Tibial nerve (tissue), 4 donors: ENCODE measurements at places on chromosomes 4 and X. TPM values are rescaled to one million over a fixed set of nuclear protein-coding genes. Genes with fewer than 3 reads are reported as not detected.
A peak's percentile ranks its signal among the peaks of the same experiment; 100 is the strongest.

- no peak for DNase-seq
These were observed 6.8 kb upstream of the HTRA3 start for GRCh38 chr4:8262637-8263322.

DNA sequence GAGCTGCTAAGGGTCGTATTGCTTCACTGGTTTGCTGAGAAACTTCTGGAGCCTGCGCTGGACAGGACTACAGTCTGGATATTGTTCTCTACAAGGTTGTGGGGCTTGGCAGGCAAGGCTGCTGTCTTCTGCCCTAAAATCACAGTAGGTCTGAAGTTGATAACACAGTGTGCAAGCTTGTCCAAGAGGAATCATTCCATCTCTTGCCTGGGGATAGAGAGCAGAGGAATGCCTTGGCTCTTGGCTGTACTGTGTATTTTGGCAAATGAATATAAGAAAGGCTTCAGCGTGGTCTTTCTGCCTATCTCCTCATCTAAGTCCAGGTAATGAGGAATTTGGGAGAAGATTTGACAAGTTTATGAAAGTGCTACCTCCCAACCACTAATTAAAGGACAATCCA, 9.4 kb upstream of the RASL11B start:
- DNase-seq = no peak

- no peak for DNase-seq
These were observed 181.4 kb upstream of the PDE5A start for GRCh38 chr4:119810001-119810400.

- no peak for DNase-seq
These were observed 198.0 kb downstream of the GUCY2F start for GRCh38 chrX:109283870-109284269.

GRCh38 chr4:101989551-101989950, 199.0 kb downstream of the BANK1 start:
- DNase-seq = no peak

DNA sequence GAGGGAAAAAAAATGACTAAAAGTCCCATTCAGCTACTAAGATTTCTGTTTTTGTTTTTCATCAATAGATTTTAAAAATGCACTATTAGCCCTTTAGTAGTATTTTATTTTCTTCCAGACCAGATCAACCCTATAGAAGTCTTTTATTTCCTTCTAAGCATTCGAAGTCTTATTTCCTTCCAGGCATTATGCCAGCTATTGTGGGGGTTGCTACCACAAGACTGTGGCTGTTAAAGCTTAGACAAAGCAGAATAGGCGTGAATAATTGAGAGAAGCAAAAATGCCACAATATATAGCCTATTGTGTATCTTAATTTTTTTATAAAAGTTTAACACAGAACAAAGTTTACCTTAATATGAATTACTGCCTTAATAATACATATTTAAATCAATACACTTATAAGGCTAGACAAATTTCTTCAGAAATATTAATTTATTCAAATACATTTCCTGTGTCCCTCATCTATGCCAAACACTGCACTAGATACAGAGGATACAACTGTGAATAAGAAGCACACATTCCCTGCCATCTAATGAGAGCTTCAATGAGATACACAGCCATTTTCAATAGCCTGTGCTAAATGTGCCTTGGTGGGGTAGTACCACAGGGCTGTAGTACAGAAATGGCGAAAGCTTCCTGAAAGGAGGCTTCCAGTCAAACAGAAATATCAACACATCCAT, 33.1 kb downstream of the SLC10A7 start:
- no peak for DNase-seq

DNA sequence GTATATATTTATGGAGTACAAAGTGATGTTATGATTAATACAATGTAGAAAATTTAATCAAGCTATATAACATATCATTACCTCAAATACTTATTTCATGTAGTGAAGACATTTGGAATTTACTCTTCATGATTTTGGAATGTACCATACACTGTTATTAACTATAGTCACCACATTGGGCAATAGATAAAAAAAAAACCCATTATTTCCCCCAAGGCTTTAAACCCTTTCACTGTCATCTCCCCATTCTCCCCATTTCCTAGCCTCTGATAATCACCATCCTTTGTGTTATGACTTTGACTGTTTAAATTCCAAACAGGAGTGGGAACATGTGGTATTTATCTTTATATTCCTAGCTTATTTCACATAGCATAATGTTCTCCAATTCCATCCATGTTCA, 2189.1 kb upstream of the AGA start:
- DNase-seq = no peak

- DNase-seq = no peak
These were observed 20.8 kb downstream of the ENPP6 start for GRCh38 chr4:184196730-184197385.

DNA sequence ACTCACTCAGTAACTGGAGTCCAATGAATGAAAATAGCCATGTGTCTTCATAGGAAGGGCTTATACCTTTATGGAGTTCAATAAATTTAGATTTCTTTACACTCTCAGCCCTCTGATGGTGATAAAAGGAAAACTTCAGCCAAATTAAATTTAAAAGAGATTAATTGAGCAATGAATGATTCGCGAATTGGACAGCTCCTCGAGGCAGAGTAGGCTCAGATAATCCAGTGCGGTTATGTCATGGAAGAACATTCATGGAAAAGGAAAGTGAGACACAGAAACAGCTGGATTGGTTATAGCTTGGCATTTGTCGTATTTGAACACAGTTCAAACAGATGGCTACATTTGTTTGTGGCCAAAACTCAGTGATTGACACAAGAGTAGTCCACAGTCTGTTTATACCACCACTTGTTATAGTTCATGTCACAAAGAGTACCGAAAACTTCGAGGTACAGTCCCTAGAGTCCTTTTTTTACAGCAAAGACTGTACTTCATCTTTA, 54.6 kb upstream of the TACR3 start:
- DNase-seq = no peak

DNA sequence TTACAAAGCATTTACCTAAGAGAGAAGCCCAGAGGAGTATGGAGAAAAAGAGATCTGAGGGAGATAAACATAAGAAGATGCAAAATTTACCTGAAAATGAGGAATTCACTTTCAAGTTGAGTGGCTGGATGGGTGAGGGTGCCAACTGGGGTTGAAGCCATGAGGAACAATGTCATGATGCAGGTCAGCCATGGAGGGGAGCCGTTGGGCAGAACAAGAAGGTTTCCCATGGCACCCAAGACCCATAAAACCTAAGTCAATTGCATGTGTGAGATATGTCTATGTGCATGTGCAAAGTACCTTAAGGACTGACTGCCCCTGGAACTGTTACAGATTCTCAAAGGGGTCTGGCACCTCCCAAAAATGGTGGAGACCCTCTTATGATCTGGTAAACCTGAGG, 46.6 kb upstream of the PRRG1 start:
- peak; percentile 5 for DNase-seq

The TMEM271 gene
- not detected for total RNA-seq

The SPANXA1 gene
- not detected for total RNA-seq
